Neural crest cell (in vitro differentiated cells): ENCODE measurements at places on chromosomes 1 and 21.

- DNase-seq, result no peak
These were observed 4.4 kb downstream of the NME7 start for GRCh38 chr1:169363046-169363730.

DNA sequence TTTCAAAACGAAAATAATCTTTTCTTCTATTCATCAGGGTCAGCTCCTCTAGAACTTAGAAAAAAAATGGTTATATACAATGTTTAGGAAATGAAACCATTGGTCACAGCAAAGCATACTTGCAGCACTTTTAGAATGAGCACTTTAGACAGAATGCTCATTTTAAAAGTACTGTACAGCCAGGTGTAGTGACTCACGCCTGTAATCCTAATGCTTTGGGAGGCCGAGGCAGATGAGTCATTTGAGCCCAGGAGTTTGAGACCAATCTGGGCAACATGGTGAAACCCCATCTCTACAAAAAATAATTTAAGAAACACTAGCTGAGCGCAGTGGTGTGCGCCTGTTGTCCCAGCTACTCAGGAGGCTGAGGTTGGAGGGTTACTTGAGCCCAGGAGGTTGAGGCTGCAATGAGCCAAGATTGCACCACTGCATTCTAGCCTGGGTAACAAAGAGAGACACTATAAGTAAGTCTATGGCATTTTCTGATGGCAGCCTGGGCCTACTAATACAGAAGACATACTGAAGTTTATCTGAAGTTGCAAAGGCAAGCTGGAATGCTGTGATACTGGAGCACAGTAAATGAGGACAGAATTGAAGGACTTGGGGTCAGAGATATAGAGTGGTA is 48.9 kb upstream of the ZNF326 start:
- DNase-seq, result no peak

- DNase-seq, result no peak
These were observed 20.7 kb upstream of the RGS1 start for GRCh38 chr1:192554904-192555303.

GRCh38 chr1:160226623-160227022 is 21.4 kb downstream of the PEA15 start:
- DNase-seq, result no peak

- no peak for DNase-seq
These were observed 29.3 kb downstream of the PIK3CD start for GRCh38 chr1:9680828-9681227.

GRCh38 chr1:109929588-109930251 is 19.1 kb downstream of the CSF1 start:
- DNase-seq, result no peak

GRCh38 chr1:61058483-61059245 is 23.7 kb upstream of the NFIA start:
- no peak for DNase-seq

GRCh38 chr1:170097449-170097948 is 23.0 kb upstream of the KIFAP3 start:
- no peak for DNase-seq

GRCh38 chr1:184156521-184157393 is 105.2 kb downstream of the TSEN15 start:
- no peak for DNase-seq

DNA sequence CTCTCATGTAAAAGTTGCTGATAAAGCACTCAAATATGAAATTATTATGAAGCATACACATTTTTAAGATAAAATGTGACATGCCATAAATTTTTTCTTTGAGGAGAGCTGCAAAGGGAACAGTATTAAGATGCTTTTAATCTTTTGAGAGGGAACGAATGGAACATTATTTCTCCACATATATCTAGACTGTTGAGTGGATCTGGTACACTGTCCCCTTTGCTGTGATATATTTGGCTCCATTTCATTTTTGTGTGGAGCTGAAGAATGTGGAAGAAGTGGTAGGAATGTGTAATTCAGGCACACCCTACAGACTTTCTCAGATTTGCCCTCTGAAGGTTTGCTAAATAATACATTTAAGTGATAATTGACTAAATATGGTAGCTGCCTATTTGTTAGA is 31.7 kb downstream of the PGM1 start:
- DNase-seq, result no peak

- no peak for DNase-seq
These were observed 59.0 kb upstream of the FASLG start for GRCh38 chr1:172599912-172600311.

- DNase-seq, result no peak
These were observed 72.9 kb downstream of the HLCS start for GRCh38 chr21:36893581-36893980.

- no peak for DNase-seq
These were observed 5.6 kb upstream of the ZNF496 start for GRCh38 chr1:247337250-247337746.

GRCh38 chr1:10608690-10609089 is 133.9 kb downstream of the PEX14 start:
- DNase-seq, result no peak

DNA sequence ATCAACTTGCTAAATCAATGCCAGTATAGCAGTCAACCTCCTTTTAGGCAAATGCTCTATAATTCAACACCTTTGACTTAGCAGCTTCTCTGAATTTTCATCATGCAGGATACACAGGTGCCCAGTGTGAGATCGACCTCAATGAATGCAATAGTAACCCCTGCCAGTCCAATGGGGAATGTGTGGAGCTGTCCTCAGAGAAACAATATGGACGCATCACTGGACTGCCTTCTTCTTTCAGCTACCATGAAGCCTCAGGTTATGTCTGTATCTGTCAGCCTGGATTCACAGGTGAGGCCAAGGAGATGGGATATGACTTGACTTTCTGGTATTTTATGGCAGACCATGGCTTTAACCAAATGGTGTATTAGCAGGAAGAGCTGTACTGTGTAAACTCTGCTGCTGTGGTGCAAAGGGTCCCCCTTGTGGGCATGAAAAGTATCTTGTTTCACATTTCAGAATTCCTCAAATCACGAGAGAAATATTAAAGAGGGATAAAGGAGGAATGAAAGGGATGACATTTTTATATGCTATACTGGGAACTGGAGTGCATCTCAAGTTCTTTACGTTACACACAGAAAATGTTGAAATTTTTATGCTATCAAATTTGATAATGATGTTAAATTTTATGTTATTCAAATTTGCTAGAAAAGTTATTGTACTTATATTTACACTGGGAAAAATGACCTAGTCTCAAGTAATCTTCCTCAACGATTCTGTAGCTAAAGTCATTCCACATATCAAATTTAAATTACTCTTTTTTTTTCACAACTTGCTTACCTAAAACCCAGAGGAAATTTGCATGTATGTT is 88.9 kb downstream of the CRB1 start:
- peak; percentile 18 for DNase-seq

- DNase-seq, result no peak
These were observed 216.9 kb downstream of the RYR2 start for GRCh38 chr1:237258871-237259270.

DNA sequence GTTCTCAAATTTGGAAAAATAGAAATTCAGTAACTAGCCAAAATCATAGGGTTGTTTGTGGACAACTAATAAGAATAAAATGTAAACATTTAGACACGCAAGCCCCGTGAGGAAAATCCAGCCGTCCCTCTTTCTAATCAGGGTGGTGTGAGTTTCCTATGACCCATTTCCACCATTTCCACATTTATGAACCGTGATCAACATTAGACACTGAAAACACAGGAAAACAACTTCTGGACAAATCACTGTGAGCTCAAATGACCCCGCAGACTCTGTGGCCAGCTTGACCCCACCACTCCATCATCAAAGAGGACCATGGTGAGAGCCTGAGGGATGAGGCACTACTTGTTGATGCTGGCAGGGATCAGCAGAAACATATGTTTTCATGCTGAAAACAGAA is 101.0 kb downstream of the SIM2 start:
- DNase-seq, result no peak

GRCh38 chr1:33971018-33971710 is 107.3 kb downstream of the HMGB4 start:
- DNase-seq, result no peak

DNA sequence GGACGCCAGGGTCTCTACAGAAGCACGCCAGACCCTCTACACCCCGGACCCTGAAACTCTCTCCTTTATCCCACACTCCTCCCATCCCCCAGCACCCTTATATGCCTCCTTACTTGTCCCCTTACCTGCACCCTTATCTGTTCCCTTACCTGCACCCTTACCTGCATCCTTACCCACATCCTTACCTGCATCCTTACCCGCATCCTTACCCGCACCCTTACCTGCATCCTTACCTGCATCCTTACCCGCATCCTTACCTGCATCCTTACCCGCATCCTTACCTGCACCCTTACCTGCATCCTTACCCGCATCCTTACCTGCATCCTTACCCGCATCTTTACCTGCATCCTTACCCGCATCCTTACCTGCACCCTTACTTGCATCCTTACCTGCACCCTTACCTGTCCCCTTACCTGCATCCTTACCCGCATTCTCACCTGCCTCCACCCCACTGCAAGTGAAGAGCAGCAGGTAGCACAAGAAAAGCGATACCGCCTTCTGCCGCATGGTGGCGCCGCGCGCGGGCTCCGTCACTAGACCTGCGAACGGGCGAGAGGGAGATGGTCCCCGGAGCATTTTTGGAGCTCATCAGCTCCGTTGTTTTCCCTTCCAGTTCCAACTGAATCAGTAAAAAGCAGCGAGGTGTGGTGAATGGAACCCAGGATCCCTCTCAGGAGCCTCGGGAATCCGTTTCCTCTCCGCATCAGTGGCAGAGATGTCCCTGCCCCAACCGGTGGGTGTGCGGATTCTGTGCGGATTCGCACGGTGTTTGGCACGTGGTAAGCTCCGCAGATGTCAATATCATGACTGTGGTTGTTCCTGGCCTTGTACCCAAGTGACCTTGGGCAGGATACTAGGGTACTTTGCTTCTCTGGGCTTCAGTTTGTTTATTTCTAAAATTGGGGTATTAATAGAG is 2.9 kb downstream of the IFI6 start:
- DNase-seq, result peak; percentile 87

DNA sequence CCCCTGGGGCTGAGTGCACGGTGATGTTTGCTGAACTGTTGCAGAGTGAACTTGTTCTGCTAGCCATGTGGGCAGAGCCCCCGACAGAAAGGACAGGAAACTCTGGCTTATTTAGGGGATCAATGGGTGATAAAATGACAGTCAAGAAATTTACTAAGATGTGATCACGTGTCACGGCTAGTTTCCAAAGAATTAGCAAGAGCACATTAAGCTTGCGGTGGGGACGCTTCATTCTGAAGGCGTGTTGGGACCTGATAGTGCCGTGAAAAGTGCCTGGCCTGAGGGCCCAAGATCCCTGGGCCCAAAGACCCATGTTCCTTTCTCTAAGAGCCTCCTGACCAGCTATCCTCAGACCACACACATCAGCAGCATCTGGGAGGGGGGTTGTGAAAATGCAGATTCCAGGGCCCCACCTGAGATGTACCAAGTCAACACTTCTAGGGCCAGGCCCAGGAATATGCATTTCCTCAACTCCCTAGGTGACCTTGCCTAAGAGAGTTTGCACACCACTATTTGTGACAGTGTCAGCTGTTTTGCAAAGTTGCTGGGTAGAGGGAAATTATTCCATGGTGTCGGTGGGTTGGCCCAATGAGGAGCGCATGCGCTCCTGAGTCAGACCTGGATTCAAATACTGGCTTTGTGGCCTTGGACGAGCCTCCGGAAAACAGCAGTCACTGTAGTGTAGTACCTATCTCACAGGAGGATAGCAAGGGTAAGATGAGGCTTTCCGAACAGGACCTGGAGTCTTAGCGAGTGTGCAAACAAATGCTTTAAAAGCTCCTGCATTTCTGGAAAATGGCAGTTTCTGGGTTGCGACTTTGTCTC is 77.5 kb downstream of the SPSB1 start:
- no peak for DNase-seq

DNA sequence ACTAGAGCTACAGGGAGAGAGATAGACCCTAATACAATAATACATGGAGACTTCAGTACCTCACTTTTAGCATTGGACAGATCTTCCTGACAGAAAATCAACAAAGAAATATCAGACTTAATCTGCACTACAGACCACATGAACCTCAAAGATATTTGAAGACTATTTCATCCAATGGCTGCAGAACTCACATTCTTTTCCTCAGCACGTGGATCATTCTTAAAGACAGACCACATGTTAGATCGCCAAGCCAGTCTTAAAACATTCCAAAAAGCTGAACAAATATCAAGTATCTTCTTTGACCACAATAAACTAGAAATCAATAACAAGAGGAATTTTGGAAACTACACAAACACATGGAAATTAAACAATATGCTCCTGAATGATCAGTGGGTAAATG is 576.0 kb downstream of the KIF26B start:
- no peak for DNase-seq

- DNase-seq, result no peak
These were observed 29.6 kb downstream of the DUSP10 start for GRCh38 chr1:221712198-221712684.

DNA sequence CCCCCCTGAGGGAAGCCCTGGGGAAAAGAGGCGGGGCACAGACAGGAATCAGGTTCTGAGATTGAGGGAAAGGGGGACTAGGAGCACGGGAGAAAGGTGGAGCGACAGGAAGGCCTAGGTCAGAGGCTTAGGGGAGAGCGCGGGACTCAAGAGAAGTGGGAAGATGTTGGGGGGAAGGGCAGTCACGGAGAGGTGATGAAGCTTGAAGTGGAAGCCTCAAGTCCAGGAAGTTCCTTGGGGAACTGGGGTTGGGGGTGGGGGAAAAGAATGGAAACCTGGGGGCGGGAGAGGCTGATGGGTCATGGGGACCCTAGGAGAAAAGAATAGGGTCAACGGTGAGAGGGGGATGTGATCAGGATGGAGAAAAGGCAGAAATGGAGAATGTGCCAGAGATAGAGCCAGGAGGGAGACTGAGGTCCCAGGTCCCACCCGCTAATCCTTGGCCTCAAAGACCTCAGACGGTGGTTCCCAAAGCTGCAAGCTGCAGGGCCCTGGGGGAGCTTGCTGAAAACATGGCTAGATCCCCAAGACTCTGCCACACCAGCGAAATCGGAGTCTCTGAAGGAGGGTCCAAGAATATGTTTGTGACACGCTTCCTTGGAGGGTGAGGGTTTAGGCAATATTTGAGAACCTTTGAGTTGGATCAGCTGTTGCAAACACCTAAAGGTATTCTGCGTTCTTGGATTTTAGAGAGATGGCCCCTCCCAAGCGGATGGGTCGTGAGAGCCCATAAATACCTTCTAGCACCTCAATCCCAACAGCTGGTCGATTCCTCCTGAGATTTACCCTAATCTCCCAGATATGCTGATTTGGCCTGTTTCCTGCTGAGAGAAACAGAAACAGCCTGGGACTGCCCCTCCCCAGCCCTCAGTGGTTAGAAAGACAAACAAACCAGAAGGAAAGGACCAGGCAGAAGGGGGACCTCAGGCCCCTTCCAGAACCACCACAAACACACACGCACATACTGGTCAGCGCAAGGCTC is 3.6 kb downstream of the C1orf232 start:
- DNase-seq, result no peak

GRCh38 chr1:179702946-179703539 is 40.0 kb upstream of the FAM163A start:
- DNase-seq, result no peak

- no peak for DNase-seq
These were observed 17.8 kb upstream of the RSBN1 start for GRCh38 chr1:113830039-113830438.
